Suprapubic skin (tissue), 4 donors: ENCODE measurements at places on chromosomes 7 and 10.

DNA sequence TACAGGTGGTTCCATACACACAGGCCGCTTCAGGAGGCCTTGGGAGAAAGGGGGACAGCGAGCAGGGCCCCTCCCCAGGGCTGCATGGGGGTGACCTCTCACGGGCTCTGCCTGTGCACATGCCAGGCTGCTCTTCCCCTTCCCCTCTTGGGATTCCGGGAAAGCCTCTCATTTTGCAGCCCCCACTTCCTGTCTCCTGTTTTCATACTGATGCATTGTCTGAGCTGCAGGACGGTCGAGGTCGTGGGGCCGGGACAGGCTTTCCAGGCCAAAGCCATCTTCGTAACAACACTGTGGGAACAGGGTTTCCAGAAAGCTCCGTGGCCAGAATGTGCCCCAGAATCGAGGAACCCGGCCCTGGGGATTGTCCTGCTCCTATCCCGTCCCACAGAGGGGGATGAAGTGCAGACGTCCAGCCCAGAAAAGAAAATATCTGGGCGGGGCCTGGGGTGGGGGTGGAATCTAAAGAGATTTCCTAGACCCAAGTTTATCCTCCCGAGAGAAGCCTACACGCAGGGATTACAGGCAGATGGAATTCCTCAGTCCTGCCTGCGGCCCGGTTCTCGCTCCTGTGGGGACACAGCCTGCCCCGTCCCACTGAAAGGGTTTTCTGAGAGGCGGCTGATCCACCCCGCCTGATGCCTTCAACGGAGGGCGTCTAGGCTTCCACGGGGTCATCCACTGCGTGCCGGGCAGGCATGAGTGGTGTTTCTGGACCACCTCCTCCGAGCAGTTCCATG, 29.5 kb upstream of the DNAAF5 start:
- no peak for DNase-seq

DNA sequence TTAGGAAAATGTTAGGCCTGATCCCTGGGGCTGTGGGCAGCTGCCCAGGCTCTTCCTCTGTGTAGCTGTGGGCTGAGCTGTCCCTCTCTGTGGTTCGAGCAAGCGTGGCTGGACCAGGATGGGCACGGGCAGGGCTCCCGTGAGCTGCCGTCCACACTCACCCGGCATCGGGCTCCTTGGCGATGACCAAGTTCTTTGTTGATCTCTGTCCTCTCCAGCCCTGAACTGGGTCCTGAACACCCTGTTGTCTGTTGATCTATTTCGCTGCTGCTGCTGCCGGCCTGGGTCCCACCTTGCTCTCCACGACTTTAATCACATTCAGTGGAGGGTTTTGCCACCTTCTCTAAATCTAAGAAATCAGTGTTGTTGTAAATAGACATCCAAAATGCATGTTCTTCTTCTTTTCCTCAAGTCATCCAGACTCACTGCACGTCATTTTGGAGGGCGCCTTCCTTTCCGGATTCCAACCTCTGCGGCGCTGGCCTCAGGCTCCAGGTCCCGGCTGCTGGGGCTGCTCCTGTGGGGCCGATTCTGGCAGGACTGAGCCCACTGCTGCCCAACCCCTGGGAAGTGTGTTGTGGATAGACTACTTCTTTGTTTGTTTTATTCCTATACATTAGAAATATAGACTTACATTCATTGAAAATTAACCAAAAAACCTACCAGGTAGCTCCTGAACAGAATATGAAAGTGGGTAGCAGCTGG, 100.6 kb downstream of the DYNC2I1 start:
- DNase-seq, result no peak

- peak; percentile 50 for DNase-seq
Observed at GRCh38 chr10:130378556-130379400, 242.6 kb downstream of the GLRX3 start.

DNA sequence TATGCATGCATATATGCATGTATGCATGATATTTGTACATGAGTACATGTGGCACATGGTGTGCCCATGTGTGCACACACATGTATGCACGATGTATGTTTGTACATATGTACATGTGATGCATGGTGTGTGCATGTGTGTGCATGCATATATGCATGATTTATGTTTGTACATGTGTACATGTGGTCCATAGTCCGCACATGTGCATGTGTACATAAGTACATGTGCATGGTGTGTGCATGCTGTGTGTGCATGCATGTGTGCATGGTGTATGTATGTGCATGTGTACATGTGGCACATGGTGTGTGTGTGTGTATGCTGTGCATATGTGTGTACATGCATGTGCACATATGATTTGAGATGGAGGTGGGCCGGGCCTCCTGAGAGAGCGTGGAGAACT, 384.2 kb downstream of the TYW1 start:
- DNase-seq, result no peak

GRCh38 chr10:34698248-34698831, 116.8 kb downstream of the PARD3 start:
- DNase-seq, result no peak

DNA sequence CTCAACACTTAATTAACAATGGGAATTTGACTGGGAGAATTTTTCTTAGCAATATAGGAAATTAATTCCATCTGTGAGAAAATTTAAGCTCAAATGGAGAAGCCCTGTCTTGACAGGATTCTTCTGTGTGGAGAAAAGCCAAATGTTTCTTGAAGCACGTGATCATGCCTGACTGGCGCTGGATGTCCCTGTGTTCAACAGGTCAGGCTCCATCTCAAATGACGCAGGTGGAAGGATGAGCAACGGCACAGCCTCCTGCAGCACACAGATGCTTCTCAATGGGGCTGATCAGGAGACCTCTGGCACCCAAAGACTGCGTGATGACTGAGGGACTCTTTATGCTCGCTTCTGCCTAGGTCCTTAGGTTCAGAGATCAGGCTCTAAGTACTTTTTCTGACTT, 143.8 kb downstream of the RSU1 start:
- DNase-seq, result no peak

- no peak for DNase-seq
Observed at GRCh38 chr10:81002382-81002781, 464.7 kb downstream of the SH2D4B start.

DNA sequence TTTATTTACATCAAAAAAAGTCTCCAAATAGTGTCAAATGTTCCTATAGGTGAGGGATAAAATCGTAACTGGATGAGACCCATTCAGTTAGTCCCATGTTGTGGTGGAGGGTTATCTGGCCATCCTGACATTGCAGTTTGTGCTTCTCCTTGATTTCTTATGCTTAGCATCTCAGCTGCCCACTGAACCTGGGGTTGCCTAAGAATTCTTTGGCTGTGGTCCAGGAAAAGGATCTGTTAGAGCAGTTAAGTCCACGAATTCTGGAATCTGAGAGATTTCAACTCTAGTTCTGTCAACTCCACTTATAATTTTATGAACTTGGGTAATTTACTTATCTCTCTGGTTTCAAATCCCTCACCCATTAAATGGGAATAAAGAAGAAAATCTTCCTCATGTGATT, 1673.4 kb downstream of the REEP3 start:
- DNase-seq, result no peak

- DNase-seq, result no peak
Observed at GRCh38 chr10:62693306-62693705, 111.2 kb upstream of the ADO start.

DNA sequence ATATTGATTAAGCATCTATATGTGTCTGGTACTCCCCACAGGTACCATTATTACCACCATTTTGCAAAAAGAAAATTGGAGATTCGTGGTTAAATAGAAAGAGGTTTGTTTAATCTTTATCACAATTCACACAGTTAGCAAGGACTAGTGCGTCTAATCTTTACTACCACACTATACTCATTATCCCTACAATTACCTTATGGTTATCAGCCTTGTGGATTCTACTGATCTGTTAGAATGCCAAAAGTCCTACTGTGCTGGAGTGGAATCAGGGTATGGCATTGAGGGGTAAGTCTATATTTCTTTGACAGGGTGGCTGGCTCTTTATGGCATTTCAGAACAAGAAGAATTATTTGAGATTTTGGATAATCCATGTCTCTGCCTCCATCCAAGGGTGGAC, 156.1 kb downstream of the RNLS start:
- no peak for DNase-seq

- peak; percentile 87 for DNase-seq
Observed at GRCh38 chr7:151078233-151079040, 2.2 kb downstream of the FASTK start.

GRCh38 chr7:28490831-28491230, 78.5 kb downstream of the CREB5 start:
- DNase-seq, result no peak

- DNase-seq, result no peak
Observed at GRCh38 chr7:130277763-130278643, 11.3 kb downstream of the CPA2 start.

GRCh38 chr7:32502728-32503127, 7.4 kb downstream of the AVL9 start:
- DNase-seq, result no peak

DNA sequence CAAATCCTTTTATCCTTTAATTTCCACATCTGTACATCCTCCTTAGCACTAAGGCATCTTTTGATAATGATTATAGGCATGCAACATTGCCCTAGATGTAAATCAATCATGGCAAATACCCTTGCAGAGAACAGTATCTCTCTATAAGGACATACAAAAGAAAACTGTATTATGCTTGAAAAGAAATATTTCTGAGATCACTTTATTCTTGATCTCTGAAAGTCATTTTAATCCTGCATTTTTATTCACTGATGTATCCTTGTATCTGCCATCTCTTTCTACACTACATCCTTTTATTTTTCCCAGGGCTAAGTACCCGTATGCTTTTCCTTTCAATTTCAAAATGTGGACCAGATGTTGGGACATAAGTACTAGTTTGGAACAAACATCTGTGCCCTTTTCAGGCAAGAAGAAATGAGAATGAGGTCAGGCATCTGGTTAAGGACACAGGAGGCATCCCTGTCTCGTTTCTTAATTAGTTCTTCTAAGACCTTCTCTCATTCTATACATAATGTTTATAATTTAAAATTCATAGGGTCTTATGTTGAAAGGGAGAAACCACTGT, 338.6 kb downstream of the CNTNAP2 start:
- DNase-seq, result no peak

DNA sequence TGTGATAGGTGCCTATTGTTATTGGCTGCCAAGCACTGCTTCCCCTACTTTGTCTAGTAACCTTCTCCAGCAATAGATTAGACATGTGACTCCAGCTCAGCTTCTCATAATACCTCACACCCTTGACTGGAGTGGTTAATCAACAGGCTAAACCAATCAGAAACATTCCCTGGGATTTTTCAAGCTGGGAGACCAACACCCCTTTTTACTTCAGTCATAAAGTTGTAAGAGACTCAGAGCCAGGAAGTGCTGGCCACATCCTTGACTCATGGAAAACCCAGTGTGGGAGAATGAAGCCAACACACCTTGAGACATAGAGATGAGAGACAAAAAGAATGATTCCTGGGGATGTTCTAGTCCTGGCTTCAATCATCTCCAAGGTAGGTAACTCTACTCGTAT, 62.6 kb upstream of the HECTD2 start:
- DNase-seq, result no peak

DNA sequence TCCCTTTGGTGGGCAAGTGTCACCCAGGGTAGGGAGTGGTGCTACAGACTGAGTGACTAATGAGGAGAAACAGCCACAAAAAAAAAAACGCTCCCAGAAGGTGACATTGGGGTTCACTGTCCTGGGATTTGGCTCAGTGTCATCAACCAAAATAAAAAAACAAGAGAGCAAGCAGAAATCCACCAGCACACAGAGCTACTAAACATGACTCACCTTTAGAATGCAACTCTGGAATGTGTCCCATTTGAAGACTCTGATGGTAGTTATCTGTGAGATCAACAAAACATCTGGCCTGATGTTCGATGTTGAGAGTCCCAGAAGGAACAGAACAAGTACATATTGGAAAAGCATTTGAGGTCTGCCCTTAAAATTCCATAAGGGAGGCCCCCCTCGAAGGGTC, 200.3 kb upstream of the LYZL2 start:
- no peak for DNase-seq

DNA sequence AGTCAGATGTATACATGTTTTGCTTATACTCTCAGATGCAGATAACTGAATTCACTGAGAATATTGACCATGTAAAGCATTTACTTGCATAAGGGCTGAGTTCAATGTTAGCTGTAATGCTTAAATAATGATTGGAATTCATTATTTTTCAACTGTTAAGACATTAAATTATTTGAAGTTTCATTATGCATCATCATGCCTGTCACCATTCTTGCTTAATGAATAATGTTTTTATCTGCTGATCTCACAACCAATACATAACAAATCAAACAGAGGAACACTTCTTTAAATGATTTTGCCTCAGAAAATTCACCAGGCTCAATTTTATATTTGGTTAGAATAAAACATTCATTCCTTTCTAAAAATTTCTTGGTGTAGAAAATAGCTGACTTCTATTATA, 233.4 kb downstream of the GPR37 start:
- no peak for DNase-seq

DNA sequence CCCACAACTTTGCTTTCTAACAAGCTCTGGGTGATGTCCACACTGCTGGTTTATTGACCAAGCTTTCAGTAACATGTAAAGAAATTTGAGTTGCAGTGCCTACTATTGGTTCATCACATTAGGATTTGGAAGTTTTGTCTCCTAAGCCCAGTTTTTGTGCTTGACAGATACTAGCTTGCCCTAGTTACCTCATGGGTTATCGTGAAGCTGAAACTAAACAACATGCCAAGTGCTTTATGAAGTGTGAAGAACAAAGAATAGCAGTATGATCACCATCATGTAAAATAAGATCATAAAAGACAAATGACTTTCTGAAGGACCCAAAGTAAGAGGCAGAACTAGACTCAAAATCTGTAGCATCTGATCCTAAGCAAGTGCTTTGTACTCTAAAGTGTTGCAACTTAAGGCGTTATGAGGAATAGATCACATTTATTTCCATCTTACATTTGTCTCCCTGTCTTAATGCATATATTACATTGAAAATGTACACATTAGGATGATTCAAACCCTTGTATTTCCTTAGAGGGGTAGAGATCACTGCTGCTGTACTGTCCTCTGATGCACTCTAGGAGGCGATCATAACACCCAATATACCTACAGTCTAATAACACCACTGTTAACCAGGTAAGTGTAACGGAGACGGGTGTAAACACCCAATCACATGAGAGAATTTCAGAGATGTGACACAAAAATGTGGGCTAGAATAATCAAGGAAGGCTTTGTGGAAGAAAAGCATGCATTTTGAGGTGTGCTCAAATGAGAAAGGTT, 71.3 kb downstream of the NRCAM start:
- no peak for DNase-seq

- DNase-seq, result no peak
Observed at GRCh38 chr7:116561697-116562483, 37.1 kb downstream of the CAV1 start.

DNA sequence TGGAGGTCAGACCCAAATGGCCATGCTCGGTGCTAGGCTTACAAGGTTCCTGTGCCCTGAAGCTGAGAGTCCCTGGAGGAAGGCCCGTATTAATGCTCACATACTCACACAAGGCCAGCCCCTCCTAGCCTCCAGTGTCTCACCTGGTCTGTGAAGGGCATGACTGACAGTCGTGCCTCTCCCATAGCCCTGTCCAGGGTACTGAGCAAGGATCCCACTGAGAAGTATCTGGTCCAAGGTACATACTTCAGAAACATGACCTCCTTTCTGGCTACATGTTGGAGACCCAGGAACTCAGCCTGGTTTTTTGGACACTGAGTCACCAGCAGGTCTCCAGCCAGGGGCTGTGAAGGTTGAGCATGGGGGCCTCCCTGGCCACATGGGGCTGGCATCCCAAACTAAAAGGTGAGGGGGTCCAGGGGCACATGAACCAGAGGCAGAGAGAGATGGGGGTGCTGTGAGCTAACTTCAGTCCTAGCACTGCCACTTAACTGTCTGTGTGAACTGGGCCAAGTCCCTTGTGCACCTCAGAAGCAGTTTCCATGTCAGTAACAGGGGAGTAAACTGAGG, 17.6 kb upstream of the RASGEF1A start:
- no peak for DNase-seq
